ENCODE measurements at places on chromosomes 2 and 18.

- DNase-seq: no peak
Observed at GRCh38 chr18:45521777-45522176, 93.5 kb upstream of the SLC14A2 start.

DNA sequence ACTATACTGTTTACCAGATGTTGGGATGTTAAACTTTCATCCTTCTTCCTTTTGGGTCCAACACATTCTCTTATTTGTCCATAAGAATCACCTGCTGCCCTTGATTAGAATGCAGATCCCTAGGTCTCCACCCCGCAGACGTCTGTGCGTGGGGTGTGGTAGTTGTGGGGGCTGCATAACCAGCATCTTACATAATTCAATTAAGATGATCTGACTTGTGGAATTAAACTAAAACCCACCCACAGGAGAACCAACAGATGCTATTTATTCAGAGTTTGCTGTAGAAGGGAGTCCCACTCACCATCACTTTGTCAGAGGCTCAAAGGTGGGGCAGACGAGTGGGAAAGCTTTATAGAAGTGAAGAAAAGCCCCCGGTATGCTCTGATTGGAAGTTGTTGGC lies 1.6 kb upstream of the KLHL23 start:
- DNase-seq: no peak

DNA sequence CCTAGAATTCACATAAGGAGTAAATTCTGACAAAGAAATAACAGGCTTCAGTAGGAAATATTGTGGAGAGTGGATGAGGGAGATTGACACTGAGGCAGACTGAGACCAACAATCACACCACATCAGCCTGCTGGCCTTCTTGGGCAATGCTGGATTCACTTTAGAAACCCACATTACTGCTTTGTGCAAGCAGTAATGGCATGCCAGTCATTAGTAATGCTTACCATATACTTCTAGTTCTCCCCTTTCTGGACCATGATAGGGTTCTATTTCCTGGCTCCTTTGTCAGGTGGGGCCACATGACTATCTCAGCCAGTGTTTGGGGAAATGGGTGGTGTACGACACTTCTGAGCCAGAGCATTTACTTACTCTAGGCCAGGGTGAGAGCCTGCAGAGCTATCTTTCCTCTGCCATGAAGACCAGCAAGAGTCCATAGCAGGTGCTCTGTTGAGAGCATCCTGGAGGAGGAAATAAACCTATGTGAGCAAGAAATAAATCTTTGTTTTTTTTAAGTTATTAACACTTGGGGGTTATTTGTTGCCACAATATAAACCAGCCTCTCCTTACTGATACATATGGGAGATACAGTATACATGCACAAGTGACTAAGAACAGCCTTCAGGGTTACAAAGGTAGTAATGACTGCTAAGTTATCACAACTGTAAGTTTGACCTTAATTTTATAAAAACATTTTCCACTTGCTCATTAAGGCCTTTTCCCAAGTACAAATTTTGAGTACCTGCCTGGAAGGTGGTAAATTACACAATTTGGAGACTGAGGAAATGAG lies 89.3 kb upstream of the TANK start:
- DNase-seq: no peak

DNA sequence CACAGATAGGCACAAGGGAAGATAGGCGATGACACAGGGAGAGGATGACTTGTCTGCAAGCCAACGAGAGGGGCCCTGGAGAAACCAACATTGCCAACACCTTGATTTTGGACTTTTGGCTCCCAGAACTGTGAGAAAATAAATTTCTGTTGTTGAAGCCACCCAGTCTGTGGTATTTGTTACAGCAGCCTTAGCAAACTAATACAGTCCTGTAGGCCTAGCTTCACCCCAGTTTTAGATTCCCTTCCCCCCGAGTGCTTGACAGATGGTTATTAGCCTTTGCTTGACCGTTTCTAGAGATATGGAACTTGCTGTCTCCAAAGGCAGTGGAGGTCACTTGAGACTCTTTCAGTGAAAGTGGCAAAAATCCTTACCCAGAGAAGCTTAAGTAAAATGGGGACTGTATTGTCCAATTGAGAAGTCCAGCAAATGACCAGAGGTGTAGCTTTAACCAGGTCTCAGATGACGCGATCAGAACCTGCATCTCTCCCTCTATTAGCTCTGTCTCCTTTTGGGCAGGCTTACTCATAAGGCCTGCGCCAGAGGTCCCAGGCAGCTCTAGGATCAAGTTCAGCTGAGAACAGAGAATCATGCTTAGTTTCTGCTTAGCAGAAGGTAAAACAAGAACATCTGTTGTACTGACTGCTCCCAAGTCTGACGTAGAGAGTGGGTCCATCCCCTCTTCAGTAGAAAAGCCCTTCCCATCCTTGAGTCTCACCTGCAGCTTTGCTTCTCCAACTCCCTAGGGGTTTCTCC lies 50.4 kb downstream of the MFSD6 start:
- DNase-seq: no peak

DNA sequence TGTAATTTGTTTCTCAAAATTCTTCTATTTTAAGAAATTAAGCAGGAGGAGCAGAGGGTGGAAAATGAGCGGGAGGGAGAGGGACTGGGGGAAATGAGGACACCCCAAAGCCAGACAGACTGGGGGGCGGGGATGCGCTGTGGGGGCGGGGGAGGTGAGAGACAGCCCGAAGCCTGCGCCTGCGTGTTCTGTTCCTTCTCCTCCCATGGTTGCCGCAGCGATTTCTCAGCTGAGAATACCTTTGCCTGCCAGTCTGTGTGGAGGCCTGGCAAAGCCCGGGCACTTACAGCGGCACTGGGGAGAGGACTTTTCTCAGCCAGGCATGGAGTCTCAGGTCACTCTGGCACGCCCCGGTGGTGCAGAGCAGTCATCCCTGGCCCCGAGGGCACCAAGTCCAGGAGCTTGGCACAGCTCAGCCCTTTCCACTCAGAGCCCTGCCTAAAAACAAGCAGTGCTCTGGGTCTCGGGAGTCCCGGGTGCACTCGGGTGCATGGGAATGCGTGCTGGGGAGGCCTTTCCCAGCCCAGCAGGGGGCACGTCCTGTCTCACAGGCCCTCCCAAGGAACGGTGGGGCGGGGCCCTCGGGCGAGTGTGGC lies 289.3 kb upstream of the HS6ST1 start:
- DNase-seq: no peak

DNA sequence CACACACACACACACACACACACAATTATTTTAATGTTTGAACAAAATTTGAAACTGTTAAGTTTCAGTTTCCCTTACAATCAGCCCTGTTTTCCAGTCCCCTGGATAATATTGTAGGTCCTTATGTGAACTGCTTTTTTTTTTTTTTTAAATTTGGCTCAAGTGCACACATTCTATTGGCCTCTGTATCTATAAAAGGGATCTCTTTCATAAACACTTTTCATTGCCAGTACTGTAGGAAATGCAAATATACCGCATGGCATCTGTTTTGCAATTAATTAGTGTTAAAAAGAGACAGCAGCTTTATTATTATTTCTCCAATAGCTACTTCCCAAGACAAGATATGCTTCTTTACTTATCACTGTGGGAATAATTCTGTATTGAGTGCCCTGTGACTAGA lies 738.7 kb downstream of the EPHA4 start:
- peak; percentile 30 for DNase-seq

GRCh38 chr18:57209713-57210106 lies 62.8 kb downstream of the BOD1L2 start:
- no peak for DNase-seq

DNA sequence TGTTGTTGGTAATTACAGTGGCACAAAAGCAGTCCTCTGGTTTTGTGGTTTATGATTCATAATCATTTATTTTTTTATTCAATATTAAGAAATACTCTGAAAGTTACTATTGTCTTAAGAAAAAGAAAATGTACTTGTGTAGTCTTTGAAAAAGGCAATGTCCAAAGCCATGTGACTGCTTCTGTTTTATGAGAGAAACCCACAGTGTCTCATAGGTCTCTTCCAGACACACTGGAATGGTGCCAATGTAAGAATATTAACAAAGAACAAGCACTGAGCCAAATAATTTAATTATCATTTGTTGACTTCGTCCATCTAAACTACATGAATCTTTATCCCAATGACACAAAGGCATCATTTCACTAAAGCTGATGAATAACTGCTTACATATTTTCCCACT lies 62.5 kb downstream of the RPRM start:
- DNase-seq: no peak

- DNase-seq: peak; percentile 23
Observed at GRCh38 chr2:6554466-6554865, 311.2 kb downstream of the CMPK2 start.

GRCh38 chr18:23095463-23095862 lies 39.8 kb upstream of the CABLES1 start:
- DNase-seq: no peak

- peak; percentile 77 for DNase-seq
Observed at GRCh38 chr2:238203094-238203972, at the start of gene ILKAP. ILKAP (minus strand) TSS chr2:238203695; CDS start chr2:238203553, 142 bp downstream.

- DNase-seq: no peak
Observed at GRCh38 chr2:126356631-126357030, 299.3 kb upstream of the GYPC start.

DNA sequence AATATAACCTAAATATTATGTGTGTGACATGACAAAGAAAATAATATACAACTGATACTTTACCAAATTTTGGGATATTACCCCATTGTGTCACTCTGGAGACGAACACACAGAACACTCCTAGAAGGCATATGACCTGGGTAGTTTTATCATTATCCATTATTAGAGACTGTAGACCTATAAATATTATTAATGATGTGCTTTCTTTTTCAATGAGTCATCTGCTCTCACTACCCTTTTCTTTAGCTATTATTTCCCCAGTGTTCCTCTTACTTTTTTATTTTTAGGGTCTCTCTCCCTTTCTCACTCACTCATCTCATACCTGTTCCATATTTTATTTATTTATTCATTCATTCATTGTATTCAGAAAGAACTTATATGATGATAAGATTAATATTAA lies 143.3 kb upstream of the ITGA4 start:
- DNase-seq: no peak

DNA sequence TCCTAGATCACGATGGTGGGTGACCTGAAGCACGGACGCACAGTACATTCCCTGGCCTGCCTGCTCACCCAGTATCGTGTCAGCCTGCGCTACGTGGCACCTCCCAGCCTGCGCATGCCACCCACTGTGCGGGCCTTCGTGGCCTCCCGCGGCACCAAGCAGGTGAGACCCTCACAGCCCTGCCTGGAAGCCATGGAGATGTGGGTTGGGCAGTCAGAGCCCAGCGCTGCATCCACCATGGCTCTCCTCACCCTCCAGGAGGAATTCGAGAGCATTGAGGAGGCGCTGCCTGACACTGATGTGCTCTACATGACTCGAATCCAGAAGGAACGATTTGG lies 20.3 kb downstream of the SLC30A3 start:
- DNase-seq: no peak

- peak; percentile 15 for DNase-seq
Observed at GRCh38 chr18:34807106-34807796, 97.2 kb downstream of the DTNA start.

DNA sequence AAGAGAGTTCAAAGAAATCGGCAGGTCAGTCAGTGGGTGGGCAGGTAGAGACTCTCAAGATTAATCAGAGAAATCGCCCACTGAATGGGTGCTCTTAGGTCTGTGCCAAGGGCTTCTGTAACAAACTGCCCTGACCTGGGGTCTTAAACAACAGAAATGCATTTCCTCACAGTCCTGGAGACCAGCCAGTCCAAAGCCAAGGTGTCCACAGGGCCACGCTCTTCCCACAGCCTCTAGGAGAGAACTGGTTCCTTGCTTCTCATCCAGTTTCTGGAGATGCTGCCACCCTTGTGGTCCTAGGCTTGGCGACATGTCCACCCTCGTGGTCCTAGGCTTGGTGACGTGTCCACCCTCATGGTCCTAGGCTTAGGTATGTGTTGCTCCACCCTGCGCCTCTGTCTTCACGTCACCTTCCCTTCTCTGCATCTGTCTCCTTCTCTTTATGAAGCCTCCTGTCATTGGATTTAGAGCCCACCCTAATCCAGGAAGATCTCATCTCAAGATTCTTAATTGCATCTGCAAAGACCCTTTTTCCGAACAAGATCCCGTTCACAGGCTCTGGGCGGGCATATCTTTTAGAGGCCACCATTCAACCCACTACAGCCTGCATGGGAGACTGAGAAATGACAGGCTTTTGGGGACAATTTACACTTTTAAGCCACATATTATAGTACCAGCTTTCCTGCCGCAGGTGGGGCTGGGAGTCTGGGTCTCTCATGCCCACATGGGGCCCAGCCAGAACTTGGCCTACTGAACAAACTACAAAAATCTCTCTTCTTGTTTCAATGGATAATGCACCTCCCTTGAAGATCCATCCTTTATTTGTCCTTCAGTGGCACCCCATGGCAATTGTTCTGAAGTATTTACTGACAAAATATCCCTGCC lies 161.3 kb downstream of the ASB1 start:
- DNase-seq: no peak

DNA sequence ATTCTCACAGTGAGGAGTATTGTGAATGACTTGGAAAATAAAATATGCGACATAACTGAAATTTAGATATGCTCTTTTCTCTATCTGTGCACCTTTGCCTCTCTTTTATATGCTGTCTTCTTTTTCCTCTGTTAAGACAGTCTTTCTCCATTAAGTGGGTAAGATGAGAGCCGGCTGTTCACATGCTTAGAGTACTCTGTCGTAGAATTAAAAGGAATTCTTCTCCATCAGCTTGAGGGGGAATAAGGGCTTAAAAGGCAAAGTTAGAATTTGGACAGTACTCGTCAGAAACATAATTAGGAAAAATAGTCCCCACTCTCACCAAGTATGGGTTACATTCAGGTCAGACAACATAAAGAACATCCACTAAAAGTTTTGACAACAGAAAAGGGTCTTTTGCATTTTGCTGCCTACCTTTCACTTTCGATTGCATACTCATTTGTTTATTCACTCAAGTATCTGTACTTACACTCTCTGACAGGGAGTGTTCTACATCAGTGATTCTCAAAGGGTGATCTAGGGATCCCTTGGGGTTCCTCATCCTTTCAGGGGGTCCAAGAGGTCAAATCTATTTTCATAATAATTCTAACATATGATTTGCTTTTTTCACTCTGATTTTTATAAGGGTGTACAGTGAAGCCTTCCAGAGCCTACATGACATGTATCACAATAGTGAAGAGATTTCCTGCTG lies 48.0 kb downstream of the ARHGAP15 start:
- no peak for DNase-seq

DNA sequence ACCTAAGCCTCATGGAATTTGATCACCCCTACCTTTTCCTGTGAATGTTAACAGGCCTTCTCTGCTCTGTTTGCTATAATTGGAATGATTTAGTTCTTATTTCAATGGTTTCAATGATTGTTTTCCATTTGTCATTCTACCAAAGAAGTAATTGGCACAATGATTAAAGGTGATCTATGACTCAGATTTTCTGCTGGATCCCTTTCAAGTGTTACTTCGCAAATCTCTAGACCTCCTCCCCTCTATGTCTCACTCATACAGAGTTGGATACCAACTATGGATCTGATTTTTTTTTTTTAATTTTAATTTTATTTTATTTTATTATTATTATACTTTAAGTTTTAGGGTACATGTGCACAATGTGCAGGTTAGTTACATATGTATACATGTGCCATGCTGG lies 29.6 kb upstream of the FAM117B start:
- no peak for DNase-seq

DNA sequence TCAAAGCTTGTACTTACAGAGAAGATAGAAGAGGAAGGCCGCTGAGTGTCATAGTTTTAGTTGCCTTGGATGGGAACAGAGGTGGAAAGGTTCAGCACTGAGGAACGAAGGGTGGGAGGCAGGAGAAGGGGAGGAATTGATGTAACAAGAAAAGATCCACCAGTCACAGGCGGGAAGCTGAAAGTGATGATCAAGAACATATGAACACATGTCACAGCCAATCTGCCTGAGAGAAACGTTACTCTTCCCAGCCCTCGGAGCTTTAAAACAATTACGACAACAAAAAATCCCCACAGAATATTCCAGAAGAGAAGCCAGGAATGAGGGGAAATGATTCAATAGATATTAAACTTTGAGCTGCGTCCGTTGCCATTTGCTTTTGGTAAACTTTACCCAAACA lies 87.1 kb downstream of the TSHZ1 start:
- no peak for DNase-seq

Data from NCI-H2029 (cell line).